ENCODE measurements at places on chromosomes 5 and 9. TPM values are rescaled to one million over a fixed set of nuclear protein-coding genes. Genes with fewer than 3 reads are reported as not detected.

SPZ1 gene
- not detected for polyA plus RNA-seq

OR1J1 gene
- not detected for polyA plus RNA-seq

GRCh38 chr9:87478226-87478992 is 19.3 kb upstream of the DAPK1 start:
- no peak for DNase-seq

DPYSL3 gene
- 5.8 TPM for polyA plus RNA-seq

DNA sequence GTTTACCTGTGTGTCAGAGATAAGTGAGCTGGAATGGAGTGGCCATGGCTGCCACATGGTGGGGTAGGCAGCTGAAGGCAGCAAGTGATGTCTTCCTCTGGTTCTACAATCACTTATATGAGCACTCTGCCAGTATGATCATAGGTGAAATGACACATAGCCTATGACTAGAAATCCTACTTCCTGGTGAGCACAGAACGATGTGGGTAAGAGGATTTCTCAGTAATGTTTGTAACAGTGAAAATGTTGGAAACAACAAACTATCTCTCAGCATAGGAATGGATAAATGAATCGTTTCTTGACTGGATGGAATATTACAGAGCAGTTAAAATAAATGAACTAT is 187.0 kb upstream of the S1PR3 start:
- DNase-seq: no peak

GRCh38 chr5:154826-155225 is 36.5 kb upstream of the LRRC14B start:
- no peak for DNase-seq
